Fibroblast of lung (primary cell): ENCODE measurements at places on chromosomes 5 and 9. TPM values are rescaled to one million over a fixed set of nuclear protein-coding genes. Genes with fewer than 3 reads are reported as not detected.

PRDM9 gene
- total RNA-seq, result not detected in 2 replicates

RPL35 gene
- total RNA-seq, result 1,957 and 2,451 TPM in 2 replicates

RELL2 gene
- 2.6 and 3.0 TPM in 2 replicates for total RNA-seq

FAM153A gene
- total RNA-seq, result not detected in 2 replicates

CDC26 gene
- 33.9 and 48.0 TPM in 2 replicates for total RNA-seq

PURA gene
- 19.0 and 20.0 TPM in 2 replicates for total RNA-seq

GDA gene
- total RNA-seq, result under 0.01 TPM in 1 of 2 replicates, not detected in the other

ACER2 gene
- 2.6 and 4.5 TPM in 2 replicates for total RNA-seq

MARCHF11 gene
- not detected in 2 replicates for total RNA-seq

DIRAS2 gene
- total RNA-seq, result 0.26 and 0.66 TPM in 2 replicates
